Thyroid gland (tissue), 4 donors: ENCODE measurements at places on chromosomes 2 and 18. TPM values are rescaled to one million over a fixed set of nuclear protein-coding genes. Genes with fewer than 3 reads are reported as not detected.
A peak's percentile ranks its signal among the peaks of the same experiment; 100 is the strongest.

- DNase-seq: no peak
Observed at GRCh38 chr2:137255990-137256389, 490.6 kb downstream of the THSD7B start.

DNA sequence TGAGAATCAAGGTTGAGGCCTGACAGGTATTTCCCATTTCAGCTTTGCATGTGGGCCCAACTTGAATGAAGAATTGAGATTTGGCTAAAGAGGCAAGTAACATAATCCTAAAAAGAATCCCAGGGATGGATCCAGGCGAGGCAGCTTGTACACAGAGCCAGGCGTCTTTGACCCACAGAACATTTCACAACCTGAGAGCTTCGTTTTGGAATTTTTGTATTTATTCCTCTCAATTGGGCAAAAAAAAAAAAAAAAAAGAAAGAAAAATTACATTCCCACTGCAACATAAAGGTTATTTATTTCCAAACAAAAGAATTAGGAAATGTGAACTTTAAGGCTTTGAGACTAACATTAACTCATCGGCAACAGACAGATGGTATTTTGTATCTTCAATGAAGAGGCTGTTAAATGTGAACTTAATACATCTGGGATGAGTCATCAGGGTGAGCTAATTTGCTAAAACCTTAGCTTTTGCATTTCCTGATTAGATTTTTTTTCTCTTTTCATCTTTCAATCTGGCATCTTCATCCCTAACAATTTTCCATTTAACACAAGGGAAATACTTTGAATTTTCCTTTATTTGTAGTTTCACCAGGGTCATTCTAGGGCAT is 478.5 kb upstream of the TNP1 start:
- DNase-seq: no peak

GPR17 gene
- total RNA-seq: not detected

- no peak for DNase-seq
Observed at GRCh38 chr2:161199912-161200701, 39.9 kb downstream of the TANK start.

INHBB gene
- total RNA-seq: 26.0 TPM

DNA sequence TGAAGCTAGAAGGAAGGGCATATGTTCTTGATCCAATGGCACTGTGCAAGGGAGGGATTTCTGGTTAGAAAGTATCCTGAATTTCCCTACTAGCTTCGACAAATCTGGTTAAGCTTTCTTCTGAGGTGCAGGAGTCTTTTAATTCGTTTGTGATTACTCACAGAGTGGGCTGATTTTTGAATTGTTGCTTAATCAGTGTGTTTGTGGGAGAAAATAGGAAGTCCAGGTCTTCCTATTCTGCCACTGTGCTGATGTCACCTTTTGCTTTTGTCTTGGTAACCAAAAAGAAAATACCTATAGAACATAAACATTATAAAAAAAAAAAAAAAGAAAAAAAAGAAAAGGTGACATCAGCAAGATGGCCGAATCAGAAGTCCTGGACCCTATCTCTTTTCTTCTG is 1008.6 kb downstream of the TSN start:
- no peak for DNase-seq

REG3A gene
- total RNA-seq: not detected

GRCh38 chr18:26840965-26841364 is 24.5 kb downstream of the AQP4 start:
- DNase-seq: no peak

GRCh38 chr18:6728809-6729246 is 688 bp upstream of the ARHGAP28 start:
- DNase-seq: no peak

BOK gene
- total RNA-seq: 29.1 TPM

- peak; percentile 3 for DNase-seq
Observed at GRCh38 chr2:45301307-45302277, 292.3 kb upstream of the SIX2 start.

DNA sequence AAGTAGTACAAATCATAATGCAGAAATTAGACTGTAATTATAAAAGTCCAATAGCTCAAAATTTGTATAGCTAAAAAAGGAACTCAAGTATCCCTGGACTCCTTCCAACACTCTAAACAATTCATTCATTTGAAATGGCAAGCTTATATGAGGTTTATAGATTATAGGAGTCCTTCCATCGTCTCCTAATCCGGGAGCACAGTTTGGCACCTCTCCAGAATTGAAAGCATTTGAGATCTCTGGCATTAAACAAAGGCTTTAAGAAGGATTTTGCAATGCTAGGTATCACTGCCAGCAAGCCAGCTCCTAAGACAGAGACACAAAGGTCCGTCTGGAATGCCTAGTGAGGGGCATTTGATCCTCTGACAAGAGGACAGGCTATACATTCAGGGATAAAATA is 90.9 kb downstream of the ACVR1 start:
- peak; percentile 30 for DNase-seq

- DNase-seq: no peak
Observed at GRCh38 chr18:58473071-58473470, 155.8 kb downstream of the ALPK2 start.

DNA sequence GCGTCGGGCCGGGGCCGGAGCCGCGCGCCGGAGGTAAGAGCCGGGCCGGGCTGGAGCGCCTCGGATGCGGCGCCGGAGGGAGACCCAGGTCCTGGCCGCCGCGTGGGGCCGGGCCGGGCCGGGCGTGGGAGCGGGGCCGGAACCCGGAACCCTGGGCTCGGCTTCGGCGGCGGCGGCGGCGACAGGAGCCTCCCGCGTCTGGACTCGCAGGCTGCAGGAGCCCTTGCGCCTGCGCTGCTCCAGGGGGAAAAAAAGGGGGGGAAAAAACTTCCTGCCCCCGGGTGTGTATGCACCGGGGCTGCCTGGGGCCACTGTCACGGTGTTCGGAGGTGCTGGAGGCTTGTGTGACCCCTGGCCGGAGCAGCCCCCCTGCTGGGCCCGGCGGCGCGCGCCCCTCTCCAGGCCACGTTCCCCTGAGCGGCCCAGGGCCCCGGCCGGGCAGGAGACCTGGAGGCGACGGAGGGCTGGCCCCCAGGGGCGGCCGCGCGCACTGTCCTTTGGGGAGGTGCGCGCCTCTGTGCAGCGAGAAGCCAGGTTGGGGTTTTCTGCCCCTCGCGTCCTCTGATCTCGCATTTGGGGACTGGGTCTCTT is 864 bp downstream of the KLHL29 start:
- DNase-seq: no peak

DLX2 gene
- 0.25 TPM for total RNA-seq

CIB4 gene
- total RNA-seq: not detected

- DNase-seq: peak; percentile 60
Observed at GRCh38 chr2:235979753-235980435, 188.3 kb downstream of the GBX2 start.

DNA sequence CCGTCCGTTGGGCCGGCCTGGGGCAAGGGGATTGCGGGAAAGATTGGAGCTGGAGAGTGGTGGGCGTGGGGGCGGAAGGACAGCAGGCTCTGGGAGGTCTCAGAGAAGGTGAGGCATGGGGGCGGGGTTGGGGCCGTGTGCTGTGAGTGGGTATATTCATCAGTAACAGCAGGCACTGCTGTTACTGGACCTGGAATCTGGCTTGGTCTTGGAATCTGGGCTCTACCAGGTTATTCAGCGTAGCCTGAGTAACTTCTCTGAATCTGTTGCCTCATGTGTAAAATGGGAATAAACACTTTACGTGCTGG is 435 bp downstream of the RNF181 start:
- DNase-seq: no peak

MALL gene
- 22.2 TPM for total RNA-seq

DNA sequence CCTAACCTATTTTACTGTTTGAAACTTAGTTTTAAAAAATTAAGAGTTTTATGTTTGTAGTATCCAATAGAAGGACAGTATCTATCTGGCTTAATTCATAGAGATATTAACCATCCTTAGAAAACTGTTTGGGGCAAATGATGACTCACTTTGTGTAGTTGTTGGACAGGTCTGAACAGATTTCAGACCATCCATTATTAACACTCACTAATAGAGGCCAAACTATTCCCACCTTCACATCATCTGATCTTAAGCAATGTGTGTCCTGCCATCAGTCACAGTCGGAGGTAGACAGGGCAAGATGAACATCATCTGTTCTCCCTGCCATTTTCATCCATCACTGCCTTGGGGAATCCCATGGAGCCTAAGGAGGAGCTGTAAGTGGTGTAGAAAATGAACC is 164.6 kb upstream of the DCC start:
- no peak for DNase-seq

- peak; percentile 72 for DNase-seq
Observed at GRCh38 chr2:226742347-226742746, 57.3 kb downstream of the IRS1 start.

DNA sequence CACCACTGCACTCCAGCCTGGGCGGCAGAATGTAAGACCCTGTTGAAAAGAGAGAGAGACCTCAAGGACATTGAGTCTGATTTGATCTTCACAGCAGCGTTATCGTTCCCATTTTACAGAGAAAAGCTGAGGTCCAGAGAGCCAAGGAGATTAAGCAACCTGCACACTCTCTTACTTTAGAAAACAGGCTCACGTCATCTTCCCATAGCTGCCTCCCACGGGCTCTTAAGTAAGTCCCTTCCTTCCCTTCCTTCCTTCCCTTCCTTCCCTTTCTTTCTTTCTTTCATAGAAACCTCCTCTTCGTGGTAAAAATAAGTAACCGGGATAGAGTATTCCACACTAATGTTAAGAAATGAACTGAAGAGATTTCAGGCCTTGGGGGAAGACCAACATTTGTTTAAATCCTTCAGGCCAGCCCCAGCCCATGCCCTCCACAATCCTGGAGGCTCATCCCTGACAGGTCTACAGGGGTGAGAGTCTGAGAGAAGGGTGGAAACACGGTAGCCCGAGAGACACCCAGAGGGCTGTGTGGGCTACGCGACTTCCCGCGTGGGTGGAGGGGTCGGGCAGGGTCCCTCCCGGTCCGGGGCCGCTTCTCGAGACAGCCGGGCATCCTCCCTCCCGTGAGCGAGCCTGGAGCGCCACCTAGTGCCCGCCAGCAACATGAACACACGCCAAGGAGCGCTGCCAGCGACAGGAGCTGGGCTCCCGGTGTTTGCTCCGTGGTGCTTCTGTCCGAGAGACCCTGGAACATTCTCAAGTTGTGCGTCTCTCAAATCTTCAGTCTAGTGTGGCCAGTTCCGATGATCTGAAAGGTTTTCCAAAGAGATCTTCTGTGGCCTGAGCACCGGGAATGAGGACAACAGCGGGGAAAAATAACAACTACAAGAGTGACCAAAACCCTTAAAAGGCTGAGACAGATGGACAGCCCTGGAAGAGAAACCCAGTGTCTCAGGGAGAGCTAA is 160.3 kb downstream of the INO80D start:
- DNase-seq: peak; percentile 68

DNA sequence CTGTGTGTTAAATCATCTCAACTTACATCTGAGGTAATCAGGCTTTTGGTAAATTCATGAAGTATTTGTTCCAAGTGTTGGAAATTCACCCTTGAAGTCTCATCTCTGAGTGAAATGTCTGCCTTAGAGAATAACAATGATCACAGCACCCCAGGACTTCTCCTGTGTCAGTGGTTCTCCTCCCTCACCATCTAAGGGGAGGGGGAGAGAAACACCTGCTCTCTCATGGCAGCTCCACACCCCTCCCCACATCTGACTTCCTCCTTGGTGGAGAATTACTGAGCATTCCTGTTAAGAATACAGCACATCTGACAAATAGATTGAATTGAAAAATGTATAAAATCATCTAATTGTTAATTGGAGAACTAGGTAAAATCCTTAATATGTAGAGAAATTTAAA is 532.1 kb downstream of the RNF144A start:
- no peak for DNase-seq

DNA sequence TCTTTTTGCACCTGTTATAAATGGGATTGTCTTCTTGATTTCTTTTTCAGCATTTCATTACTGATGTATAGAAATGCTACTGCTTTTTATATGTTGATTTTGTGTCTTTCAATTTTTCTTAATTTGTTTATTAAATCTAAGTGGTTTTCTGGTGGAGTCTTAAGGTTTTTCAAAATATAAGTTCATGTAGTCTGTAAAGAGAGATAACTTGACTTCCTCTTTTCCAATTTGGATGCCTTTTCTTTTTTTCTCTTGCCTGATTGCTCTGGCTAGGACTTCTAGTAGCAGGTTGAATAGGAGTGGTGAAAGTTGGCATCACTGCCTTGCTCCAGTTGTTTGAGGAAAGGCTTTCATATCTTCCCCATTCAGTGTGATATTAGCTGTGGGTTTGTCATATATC is 28.6 kb upstream of the GALNT5 start:
- DNase-seq: no peak

GRCh38 chr18:13909141-13909940 is 6.0 kb downstream of the MC2R start:
- DNase-seq: no peak

ZSWIM2 gene
- total RNA-seq: not detected

OTOF gene
- total RNA-seq: not detected

- DNase-seq: no peak
Observed at GRCh38 chr2:109029490-109030201, 40.6 kb upstream of the EDAR start.

- DNase-seq: no peak
Observed at GRCh38 chr2:14743861-14744260, 111.3 kb downstream of the LRATD1 start.

GRCh38 chr2:16383411-16383810 is 282.2 kb downstream of the CYRIA start:
- no peak for DNase-seq

DNA sequence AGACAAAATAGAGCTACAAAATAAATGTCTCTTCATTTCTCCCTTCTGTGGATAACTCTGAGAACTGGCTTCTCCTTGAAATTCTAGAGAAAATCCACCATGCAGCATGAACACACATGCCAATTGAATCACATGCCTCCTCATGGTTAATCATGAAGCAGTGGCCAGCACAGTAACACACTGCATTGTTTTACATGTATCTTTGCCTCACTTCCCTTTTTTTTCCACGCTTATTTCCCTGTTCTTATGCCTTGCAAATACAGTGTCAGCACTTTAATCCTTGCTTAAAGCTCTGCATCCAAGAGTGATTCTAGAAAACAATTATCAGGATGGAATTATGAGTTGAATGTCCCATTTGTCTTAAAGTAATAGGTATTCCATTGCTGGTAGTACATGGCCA is 50.3 kb upstream of the ZBTB7C start:
- no peak for DNase-seq

DNA sequence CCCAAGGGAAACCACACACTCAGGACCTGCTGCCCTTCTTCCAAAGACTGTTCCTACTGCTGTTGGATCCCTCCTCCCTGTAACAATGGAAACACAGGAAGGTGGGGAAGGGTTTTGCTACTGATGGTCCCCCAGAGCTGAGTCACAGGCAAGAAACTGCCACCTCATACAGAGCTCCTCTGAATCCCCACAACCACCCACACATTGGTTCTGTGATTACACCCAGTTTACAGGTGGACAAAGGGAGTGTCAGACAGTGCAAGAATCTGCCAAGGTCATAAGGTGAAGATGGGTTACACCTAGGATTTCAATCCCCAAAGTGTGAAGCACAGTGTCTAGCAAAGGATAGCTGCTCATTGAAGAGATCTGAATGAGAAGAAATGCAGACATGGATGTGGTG is 141.7 kb upstream of the LMAN1 start:
- DNase-seq: no peak
